ENCODE measurements at places on chromosomes 11 and 22.

DNA sequence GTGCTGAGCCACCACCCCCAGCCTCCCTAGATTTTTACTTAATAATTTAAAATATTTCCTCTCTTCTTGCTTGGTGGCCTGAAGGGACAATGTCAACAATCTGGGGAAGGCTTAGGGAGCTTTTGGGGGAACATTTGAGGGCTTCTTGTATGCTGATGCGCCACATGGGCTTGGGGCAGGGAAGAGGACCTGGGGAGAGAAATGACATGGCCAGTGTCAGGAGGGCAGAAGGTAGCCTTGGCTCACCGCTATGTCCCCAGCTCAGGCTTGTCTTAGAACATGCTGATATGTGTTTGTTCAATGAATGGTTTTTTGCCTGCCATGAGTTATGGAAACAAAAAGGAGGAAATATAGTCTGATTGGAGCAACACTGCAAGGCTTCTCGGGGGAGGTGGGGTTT lies 51.6 kb downstream of the ST14 start:
- no peak for DNase-seq

DNA sequence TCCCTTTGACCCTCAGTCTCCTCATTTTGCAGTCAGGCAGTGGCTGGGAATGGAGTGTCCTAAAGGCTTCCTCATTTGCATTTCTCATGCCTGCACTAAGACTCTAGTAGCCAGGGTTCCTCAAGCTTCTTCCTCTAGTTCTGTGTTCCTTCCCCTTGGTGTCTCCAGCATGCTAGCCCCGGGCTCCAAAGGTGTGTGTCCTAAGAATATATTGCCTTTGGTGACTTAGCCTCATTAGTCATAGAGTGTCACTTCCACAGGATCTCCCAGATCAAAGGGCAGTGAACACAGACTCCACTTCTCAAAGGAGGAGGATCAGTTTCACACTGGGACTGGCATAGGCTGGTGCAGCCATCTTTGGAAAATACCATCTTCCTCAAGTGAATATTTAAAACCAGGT lies 21.4 kb upstream of the ACER3 start:
- DNase-seq, result no peak

DNA sequence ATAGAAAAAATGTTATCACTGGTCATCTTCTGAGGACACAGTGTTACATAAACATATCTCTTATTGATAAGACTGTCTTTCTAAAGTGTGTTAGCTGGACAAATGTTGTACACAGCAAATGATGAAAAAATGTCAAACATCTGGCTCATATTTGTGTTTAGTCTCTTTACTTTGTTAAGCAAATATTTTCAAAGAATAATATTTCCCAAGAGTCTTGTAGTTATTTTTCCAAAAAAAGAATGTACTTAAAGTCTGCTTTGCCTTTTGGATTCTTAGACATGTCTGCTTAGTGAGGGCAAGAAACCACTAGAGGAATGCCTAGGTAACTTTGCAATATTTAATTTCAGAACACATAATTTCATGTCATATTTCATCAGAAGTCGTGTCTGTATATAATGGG lies 23.9 kb upstream of the CCDC179 start:
- DNase-seq, result no peak

GRCh38 chr11:3119141-3119821 lies 45.8 kb downstream of the OSBPL5 start:
- DNase-seq, result no peak

- DNase-seq, result no peak
Observed at GRCh38 chr22:43297270-43298061, 45.7 kb downstream of the SCUBE1 start.

DNA sequence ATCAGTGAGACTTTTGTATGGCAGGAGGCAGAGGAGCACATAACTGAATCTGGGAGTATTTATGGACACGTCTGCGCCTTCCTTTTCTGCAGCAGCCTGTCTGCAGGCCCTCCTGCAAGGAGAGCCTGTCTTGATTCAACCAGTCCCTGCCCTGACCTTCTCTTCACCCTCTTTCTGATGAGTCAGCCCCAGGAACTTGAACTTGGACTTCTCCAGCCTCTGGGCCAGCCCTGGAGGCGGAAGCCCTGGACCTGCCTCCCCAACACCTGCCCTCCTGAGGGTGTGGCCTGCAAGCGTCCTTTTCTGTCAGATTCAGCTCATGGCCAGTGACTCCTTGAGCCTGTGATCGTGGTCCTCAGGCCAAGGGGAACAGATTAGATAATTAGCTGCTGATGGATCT lies 20.0 kb downstream of the DAGLA start:
- no peak for DNase-seq

DNA sequence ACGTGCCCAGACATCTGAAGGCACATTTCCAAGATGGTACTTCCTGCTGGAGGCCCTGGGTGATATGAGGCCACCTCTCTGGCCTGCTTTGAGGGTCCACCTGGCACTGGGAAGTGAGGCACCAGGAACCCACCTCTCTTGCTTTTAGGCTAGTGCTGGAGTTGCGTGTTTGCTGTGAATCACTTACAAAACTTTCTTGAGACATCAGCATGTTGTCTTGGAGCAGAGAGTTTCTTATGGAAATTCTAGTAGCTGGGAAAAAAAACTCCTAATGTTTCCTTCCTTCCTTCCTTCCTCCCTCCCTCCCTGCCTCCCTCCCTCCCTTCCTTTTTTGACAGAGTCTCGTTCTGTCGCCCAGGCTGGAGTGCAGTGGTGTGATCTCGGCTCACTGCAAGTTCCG lies 341.3 kb downstream of the MIAT start:
- no peak for DNase-seq

DNA sequence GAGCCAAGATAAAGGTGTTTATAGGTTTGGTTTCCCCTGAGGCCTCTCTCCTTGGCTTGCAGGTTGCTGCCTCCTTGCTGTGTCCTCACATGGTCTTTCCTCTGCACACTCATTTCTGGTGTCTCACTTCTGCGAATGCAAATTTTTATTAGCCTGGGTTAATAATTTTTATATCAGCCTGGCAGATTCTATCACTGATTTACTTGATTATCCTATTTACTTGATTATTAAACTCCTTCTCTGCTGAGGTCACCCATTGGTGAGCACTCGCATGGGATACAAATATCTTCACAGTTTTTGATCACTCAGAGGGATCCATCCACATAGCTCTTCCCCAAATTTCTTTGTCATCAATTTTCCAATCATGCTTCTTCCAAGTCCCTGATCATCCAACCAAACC lies 90.9 kb upstream of the IGLL5 start:
- DNase-seq, result no peak

- DNase-seq, result no peak
Observed at GRCh38 chr11:87036756-87037449, 831 bp upstream of the TMEM135 start.

DNA sequence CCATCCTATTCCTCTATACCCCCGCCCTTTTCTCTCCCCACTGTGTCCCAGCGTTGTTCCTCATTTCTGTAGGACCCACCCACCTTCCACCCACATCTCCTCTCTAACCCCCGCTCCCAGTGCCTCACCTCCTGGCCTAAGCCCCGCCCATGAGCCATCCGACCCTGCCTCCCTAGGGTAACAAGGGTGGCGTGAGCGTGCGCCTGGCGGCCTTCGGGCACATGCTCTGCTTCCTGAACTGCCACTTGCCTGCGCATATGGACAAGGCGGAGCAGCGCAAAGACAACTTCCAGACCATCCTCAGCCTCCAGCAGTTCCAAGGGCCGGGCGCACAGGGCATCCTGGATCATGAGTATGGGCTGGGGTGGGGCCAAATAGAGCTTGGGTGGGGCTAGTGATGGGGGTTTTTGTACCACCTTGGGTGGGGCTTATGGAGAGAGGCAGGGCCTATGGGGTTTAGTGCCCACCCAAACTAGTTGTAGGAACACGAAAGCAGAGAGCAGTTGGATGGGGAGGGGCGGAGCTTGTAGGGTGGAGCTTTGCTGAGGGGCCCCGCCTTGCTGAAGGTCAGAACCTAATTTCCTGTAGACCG lies 4.5 kb downstream of the INPP5J start:
- DNase-seq, result no peak

GRCh38 chr22:48955351-48956311 lies 872.0 kb downstream of the BRD1 start:
- no peak for DNase-seq

DNA sequence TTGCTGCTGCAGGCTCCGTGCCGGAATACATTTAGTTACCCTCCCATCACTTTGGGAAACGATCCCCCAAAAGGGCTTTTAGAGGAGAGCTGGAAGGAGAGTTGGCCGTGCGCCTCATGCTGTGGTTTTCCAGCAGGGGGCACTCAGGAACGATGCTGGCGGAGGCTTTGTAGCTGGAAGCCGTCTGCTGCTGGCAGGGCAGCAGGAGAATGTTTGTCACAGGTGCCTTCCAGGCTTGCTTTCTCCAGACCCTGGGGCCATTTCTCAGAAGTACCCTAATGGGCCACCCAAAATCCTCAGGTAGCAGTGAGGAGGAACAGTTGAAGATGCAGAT lies 30.0 kb upstream of the CABP7 start:
- no peak for DNase-seq

- DNase-seq, result no peak
Observed at GRCh38 chr11:113805640-113806039, 26.0 kb downstream of the CLDN25 start.

GRCh38 chr22:39225591-39225990 lies 19.2 kb downstream of the PDGFB start:
- no peak for DNase-seq

DNA sequence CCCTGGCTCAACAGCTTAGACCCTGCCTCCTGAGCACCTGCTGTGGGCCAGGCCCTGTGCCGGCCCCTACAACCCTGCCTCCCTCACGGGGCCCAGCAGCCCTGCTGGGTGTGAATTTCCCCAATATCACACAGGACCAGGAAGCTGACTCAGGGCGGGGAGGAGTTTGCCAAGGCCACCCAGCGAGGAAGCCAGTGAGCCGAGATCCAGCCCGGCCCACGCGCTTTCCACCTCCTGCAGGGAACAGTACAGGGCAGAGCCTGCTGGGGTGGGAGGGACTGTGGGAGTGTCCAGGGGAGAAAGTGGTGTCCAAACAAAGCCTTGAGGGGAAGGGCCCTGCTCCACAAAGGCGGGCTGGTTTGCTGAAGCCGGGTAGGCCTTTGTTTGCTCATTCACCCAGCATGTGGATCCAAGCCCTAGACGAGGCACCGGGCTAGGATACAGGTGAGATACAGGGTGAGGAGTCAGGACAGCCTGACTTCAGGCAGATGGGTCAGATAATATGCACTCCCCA lies 26.8 kb downstream of the RPL3 start:
- no peak for DNase-seq

DNA sequence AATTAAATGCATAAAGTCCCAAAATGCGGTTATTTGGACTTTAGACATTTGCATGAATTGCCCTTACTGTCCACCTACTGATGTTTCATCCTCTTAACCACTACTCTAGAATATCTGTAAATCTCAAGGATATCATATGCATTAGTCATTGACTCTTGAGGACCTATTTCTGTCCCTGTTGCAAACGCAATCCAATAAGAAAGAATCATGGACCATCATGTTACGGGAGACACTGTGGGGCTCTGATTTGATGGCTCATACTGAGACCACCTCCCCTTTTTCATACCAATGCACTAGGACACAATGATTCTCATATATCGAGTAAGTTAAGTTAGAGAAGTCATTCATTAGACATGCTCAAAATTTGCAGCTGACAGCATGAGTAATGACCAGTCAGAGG lies 14.4 kb downstream of the POU2AF2 start:
- no peak for DNase-seq

DNA sequence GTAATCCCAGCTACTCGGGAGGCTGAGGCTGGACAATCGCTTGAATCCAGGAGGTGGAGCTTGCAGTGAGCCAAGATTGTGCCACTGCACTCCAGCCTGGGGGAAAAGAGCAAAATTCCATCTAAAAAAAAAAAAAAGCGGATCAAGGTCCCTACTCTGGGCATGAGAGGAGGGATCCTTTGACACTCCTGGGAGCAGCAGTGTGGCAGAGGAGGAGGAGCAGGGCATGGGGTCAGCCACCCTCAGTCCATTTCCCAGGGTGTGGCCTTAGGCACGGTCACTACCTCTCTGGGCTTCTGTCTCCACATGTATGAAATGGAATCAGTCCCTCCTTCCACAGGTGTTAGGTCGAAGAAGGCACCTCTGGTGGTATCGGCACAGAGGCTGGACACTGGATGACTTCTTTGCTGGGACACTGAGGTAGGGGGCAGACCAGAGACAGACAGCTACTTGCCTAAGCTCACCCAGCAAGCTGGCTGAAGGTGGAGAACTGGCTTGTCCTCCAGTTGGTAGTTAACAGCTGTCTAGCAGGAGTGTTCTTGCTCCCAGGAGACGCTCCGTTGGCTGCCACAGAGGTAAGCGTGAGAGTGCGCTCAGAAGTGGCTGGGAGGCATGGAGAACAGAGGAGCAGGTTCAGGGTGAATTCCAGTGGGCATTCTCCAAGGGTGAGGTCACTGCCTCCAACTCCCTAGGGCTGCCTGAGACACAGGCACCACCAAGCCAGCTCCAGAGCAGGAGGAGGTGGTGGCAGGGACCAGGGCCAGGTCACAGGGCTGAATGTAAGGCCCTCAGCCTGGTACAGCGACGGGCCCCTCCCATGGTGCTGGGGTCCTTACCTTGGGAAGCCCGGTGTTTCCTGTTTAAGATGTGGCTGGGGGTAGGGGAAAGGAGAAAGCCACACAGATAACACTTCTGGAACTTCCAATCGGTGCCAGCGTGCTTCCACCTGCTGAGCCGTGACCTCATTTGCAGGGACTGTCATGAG lies 19.5 kb downstream of the TXN2 start:
- DNase-seq, result no peak

GRCh38 chr11:110475671-110476070 lies 45.9 kb downstream of the FDX1 start:
- DNase-seq, result no peak

DNA sequence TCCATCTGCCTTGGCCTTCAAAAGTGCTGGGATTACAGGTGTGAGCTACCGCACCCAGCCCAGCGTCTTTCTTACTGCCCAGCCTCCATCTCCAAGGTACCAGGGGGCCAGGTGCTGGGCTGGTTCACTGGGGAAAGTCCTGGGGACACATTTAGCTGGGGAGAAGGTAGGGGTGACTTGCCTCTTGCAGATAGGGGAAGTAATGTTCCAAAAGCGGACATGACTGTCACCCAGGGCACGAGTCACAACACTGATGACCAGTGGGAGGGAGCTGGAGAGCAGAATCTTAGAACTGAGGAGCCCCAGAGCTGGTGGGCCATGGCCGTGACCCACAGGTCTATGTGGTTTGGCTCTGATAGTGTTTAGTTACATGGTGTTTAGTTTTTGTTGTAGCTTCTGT lies 2.4 kb upstream of the SLC15A3 start:
- DNase-seq, result no peak

GRCh38 chr11:96055706-96056387 lies 131.9 kb upstream of the MTMR2 start:
- DNase-seq, result no peak

DNA sequence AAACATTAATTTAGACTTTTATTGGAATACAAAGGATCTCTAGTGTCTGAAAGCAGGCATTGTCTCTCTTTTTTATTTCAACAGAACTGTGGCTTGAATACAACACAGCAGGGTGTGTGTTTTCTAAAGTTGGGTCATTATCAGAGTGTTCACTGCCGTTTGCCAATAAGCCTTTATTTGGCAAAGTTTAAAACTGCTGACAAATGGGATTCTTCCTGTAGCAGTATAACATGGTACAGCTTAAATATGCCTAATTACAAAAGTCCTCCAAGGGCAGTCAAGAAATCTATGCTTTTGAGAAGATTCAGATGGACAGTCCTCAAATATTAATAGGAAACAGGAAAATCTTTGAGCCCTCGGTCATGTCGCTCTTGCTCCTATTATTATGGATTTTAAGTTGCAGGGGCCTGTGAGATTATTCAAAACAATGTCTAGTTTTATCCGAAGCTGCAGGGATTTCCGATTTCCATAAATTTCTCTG lies 199.9 kb downstream of the MAML2 start:
- no peak for DNase-seq

Measured in keratinocyte (primary cell).